ENCODE measurements at places on chromosomes 16 and 17.
A peak's percentile ranks its signal among the peaks of the same experiment; 100 is the strongest.

DNA sequence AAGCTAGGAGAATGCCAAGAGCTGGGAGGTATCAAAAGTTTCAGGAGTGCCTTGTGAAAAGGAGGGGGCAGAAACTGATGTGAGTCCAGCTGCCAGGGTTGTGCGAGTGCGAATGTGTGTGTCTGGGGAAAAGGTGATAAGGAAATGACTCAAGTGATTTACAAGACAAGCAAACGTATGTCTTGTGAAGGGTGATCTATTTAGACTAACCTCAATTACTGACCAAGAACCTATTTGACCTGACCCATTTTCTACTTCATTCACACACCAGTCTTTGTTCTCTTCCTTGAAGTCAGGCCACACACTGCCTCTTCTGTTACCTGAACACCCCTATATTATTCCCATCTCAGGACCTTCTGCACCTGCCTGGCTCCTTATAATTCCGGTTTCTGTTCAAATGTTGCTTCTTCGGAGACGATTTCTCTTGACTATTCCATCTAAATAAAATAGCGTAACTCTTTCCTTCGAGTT, 1.0 kb downstream of the GDE1 start:
- DNase-seq: peak; percentile 93

GRCh38 chr17:13671771-13672170, 70.0 kb upstream of the HS3ST3A1 start:
- no peak for DNase-seq

DNA sequence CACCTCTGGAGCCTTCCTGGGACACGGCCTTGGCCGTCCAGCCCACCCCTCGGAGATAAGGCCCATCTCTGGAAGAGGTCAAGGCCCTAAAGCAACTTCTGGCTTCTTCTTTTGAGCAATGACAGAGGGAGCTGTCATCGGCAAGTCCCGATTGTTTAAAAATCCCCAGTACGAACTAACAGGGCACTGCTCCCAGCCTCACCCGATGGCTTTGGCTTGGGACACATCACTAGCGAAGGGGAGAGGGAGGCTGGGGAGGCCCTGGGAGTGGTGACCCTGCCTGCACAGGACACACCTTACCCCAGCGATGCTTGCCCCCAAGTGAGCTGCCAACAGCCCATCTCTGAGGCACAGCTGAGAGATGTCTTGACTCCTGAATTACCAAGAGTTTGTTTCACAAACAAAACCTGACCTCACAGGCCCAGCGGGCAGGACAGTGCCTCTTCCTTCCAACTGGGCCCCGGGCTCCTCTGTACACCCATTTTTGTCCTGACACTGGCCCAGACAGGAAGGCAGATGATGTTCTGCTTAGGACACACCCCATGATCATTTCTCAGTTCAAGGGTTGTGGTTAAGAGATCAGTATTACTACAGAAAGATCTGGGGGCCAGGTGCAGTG, 4.8 kb downstream of the SYNGR2 start:
- DNase-seq: no peak

GRCh38 chr16:13852827-13853226, 67.1 kb upstream of the ERCC4 start:
- no peak for DNase-seq

GRCh38 chr16:82358161-82358560, 188.1 kb upstream of the MPHOSPH6 start:
- no peak for DNase-seq

DNA sequence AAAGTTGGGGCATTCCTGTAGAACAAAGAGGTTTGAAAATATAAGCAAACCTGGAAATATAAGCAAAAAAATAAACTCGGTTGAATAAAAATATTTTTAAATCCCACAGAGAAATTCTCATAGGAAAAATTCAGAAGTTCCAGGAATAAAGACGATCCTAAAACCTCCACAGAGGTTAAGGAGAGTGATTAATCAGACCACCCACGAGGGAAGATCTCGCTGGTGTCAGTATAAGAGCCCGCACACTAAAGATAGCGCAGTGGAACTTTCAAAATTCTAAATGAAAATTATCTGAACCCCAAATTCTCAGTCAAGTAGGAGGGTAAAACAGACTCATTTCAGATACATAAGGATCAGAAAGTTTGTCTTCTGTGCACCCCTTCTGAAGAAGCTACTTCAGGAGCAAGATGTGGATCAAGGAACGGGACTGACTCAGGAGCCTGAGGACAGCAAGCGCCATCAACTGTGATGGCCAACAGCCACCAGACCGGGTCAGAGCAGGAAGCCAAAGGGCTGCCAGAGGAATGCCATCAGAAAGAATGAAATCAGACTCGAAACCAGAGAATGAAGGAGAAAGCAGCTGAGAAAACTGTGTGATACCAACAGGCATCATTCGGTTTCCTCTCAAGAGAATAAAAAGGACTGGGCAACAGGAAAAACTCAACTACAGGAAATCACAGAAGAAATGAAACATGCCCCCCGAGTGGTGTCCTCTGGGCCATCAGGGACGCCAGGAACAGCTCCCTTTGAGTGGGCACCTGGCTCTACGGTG, 66.9 kb downstream of the CYTH1 start:
- no peak for DNase-seq

DNA sequence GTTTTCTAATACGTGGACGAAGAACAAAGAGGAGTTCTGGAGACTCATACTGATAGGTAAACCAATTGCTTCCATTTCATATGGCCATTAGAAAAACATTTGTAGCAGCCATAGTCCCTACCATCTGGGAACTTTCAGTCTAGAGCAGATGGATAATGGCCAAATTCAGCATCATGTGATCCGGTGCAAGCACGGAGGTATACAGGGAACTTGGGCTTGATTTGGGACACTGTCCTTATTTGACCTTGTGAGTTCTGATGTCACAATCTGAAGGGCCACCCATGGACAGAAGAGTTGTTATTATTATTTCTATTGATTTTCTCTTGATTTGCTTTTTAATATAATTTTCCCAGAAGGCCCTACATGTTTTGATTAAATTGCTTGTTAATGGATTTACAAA, 154.6 kb upstream of the ZNF267 start:
- no peak for DNase-seq

- no peak for DNase-seq
These were observed 30.2 kb downstream of the XPO6 start for GRCh38 chr16:28181515-28181914.

GRCh38 chr16:71707199-71707598, 17.3 kb downstream of the PHLPP2 start:
- no peak for DNase-seq

DNA sequence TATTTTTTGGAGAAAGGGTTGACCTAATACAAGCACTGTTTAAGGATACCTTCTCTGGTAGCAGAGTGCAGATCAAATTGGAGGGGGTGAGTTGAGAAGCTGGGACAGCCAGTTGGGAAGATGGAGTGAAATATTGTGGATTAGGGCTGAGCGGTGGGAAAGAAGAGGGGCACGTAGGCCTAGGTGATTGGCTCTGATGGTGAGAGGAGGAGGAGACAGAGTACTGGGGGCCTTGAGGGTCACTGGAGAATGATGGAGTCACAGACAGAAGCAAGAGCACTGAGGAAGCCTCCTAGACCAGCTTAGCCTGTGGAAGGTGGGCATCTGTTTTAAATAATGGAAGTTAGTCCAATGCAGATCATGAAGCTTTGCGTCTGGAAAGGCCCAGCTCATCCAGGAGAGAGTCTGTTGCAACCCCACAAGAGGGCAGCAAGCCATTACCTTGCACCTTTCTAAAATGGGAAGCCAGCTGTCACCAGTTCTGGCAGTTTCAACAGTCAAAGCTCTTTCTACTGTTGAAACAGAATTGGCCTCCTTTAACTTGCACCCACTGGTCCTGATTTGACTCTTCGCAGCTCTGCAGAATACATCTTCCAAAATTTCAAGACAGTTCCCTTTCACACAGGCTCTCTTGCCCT, 11.8 kb downstream of the SLC9A5 start:
- DNase-seq: peak; percentile 84

DNA sequence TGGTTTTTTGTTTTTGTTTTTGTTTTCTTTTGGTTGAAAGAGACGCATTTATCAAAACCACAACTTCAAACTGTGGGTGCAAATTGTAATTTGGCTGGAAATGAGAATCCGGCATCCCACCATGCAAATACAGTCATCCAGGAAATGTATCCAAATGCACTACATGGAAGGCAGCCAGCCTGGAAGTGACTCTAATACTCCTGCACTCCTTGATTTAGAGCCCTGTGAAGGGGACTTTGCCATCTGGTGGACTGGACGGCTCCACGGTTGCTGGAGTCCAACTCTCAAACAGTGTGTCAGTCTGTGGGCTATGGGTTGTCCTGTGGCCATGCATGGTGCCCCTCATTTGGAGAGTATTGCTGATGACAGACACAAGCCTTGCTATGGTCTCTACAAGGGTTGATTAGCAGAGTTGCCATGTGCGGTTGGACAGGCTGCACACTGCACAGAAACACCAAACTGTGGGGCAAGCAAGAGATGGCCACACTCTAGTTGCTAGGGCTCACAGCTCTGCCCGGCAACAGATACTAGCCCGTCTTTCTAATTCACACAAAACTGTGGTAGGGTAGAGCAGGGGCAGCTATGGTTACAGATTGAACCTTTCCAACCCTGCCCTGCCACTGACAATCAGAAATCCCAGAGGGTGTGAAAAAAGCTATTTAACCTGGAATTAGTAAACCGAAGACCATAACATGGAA, 62.4 kb downstream of the VAT1L start:
- no peak for DNase-seq

GRCh38 chr17:36034127-36034526, 16.4 kb upstream of the CCL23 start:
- peak; percentile 87 for DNase-seq

DNA sequence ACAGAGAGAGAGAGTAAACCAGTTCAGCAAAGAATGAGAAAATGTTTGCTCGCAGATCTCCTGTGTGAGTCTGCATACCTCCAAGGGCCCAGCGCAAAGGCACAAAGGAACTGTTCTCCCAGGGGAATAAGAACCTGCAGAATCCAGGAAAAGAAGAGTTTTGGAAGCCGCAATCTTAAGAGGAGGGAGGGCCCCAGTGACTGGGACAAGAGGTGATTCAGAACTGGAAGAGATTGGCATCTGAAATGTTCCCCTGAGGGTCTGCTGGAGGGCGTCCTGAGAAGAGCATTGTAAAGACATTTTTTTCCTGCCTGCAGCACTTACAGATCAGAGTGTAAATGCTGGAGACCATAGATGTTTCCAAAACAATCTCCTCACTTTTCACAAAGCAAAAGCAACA, 6.1 kb downstream of the ATMIN start:
- DNase-seq: no peak

- DNase-seq: peak; percentile 74
These were observed 83.5 kb downstream of the ADCY9 start for GRCh38 chr16:4032768-4033167.

DNA sequence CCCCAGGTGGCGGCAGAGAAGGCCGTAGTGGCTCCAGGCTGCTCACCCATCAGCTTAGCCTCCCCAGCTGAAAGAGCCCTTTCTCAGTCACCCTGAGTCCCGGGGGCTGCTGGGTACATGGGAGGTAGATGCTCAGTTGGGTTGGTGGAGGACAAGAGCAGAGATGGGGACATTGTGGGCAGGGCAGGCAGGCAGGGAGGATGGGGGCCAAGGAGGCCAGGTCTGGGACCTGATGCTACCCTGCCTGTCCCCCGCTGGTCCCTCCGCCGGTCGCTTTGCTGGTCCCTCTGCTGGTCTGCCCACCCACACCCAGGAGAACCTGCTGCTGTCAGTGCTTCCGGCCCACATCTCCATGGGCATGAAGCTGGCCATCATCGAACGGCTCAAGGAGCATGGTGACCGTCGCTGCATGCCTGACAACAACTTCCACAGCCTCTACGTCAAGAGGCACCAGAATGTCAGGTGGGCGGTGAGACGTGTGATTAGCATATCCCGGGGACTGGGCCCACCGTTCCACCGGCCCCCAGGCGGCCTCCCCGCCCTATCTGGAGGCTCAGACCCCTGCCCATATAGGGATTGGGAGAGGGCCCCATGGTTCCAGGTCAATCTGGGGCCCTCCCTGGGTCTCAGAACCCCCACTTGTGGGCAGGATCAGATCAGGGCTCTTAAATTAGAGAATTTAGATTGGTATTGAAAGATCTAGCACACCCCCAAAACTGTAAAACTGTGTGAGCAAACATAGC, 26.9 kb downstream of the ADCY7 start:
- no peak for DNase-seq

GRCh38 chr16:81158964-81159363, 62.8 kb upstream of the GCSH start:
- no peak for DNase-seq

DNA sequence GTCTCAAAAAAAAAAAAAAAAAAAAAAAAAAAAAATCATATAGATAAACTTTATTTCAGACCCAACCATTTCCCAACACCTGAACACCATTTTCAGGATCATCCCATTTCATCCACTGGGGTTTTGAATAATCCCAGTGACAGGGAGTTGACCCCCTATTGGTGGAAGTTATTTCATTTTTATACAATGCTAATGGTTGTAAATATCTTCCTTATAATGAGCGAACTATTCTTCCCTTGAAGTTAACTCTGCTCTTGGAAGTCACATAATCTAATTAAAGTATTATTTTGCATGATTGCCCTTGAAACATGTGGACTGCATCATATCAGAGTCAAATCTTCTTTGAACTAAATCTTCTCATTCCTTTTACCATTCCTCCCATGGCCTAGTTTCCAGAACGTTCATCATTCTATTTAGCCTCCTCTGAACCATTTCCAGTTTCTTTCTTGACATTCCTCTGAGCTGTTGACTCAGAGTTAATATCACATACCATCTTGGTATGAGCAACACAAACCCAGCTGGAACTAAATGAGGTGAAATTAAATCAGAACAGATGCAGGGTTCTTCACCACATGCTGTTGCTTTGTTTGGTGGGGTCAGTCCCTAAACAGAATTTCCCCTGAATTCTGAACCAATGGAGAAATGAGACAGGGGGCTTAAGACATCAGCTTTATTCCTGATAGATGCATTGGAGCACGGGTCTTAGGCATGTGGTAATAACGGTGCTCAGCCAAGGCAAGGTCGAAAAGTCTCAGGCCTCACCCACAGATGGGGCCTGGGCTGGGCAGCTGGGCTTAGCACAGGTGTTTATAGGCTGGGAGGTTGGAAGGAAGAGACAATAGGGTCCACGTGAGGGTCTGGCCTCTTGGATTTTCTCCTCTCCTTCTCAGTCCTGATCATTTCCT, 8.9 kb downstream of the HSD17B2 start:
- no peak for DNase-seq

- DNase-seq: no peak
These were observed 37.8 kb downstream of the TMEM235 start for GRCh38 chr17:78268951-78269905.

GRCh38 chr16:30615358-30616091, 5.3 kb upstream of the ZNF689 start:
- DNase-seq: peak; percentile 69

DNA sequence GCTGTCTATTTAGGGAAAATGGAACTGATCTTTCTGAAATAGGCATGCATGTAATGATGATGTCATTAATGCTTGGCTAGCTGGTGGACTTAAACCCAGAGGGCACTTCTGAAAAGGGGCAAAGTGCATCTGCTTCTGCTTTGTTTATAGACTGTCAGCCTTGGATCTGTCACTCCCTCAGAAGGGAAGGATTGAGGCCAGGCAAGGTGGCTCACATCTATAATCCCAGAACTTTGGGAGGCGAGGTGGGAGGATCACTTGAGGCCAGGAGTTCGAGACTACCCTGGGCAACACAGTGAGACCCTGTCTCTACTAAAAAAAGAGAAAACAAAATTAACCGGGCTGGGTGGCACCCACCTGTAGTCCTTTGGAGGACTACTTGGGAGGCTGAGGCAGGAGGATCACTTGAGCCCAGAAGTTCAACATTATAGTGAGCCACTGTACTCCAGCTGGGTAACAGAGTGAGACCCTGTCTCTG, 185.5 kb downstream of the WWOX start:
- no peak for DNase-seq

Measured in hematopoietic multipotent progenitor cell treated with erythropoietin and hydrocortisone succinate and interleukin-3 and kit ligand, for 6 days (in vitro differentiated cells).